ENCODE measurements at places on chromosomes 1 and 21. TPM values are rescaled to one million over a fixed set of nuclear protein-coding genes. Genes with fewer than 3 reads are reported as not detected.
A peak's percentile ranks its signal among the peaks of the same experiment; 100 is the strongest.

FAM229A gene
- total RNA-seq = 0.99 TPM

PPIAL4G gene
- not detected for total RNA-seq

SYT11 gene
- total RNA-seq = 15.5 TPM

GRCh38 chr1:181149326-181150125, 61.0 kb downstream of the IER5 start:
- DNase-seq = no peak

DNA sequence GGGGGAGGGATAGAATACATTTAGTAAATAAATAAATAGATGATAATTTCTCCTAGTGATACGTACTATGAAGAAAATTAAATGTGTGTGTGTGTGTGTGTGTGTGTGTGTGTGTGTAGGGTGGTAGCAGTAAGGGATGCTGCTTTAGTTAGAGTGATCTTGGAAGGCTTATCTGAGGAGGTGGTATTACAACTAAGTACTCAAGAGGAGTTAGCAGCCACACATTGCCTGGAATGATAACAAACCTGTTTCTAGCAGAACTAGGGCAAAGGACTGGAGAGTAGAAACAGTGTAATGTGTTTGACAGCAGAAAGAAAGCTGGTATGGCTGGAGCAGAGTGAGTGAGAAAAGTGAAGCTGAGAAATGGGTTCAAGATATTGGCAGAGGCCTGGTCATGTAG, 58.3 kb upstream of the FASLG start:
- DNase-seq = no peak

DNA sequence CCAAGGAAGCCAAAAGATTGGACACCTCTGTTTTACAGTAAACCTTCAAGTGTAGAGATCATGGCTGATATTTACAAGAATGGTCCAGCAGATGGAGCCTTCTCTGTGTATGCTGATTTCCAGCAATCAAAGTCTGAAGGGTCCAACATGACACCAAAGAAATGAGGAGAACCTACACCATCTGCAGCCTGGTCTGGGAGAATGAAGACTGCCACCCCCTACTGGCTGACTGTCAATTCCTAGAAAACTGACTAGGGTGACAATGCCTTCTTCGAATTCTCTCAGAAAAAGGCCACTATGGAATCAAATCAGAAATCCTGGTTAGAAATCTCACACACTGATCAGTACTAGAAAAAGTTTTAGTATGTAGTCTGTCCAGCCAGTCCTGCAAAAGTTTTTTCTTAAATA, 83.3 kb downstream of the CDC42BPA start:
- DNase-seq = peak; percentile 81

DNA sequence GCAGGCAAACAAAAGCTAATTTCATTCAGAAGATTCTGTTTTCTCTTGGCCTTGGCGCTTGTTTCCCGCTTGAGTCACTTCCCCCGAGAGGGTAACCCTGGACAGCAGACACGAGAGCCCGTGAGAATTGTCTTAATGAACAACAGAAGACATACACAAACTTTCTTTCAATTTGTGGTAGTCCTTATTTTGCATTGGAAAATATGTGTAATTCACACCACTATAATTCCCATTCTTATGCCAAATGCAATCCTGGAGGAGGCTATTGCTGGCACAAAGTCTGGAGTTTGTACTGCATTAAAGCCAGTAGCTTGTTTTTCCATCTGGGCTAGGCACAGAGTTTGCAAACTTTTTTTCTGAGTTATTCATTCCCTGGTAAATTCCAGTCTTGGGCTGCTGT, 109.8 kb upstream of the IVNS1ABP start:
- peak; percentile 95 for DNase-seq

- no peak for DNase-seq
Observed at GRCh38 chr1:158961178-158961577, 29.8 kb downstream of the PYHIN1 start.

DNA sequence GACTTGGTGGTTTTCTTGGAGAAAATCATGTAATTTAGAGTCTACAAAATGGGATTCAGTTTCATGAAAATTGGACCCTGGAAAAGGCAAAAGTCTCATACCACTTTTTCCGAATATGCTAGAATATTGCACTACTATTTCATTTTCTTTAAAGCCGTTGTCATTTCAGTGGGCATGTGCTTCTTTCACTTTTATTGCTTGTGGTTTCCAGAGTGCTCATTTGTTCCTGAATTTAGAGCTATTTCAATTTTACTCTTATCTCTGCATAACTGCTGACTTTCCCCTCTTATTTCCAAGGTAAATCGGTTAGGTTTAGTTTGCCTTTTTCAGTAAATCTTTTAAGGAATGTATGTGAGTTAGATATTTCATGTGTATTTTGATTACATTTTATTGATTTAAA, 11.6 kb downstream of the HHAT start:
- DNase-seq = no peak

- no peak for DNase-seq
Observed at GRCh38 chr1:7352364-7352763, 418.7 kb upstream of the VAMP3 start.

DNA sequence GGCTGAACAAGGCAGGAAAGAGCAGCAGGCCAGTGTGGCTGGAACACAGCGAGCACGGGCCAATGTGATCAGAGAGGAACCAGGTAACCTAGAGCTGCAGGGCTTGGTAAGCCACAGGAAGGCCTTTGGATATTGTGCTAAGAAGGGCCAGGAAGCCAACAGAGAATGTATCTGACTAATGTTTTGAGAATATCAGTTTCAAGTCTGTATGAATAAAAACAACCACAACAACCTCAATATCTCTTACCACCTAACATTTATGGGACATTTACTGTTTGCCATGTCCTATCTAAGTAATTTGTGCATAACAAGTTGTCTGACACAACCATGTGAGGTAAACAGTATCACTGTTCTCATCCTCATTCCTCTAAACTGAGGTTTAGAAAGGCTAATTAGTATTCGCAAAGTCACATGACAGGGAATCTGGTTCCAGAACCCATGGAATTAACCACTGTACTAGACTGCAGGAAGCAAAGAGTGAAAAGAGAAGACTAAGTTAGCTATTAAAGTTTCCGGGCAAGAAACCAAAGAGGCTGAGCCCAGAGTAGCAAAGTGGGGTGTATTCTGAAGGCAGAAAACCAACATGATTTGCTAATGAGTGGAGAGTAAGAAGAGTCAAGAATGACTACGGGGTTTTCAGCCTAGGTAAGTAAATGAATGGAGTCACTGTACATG, 38.9 kb downstream of the SPRTN start:
- no peak for DNase-seq

GRCh38 chr1:169312084-169312954, 55.3 kb downstream of the NME7 start:
- DNase-seq = no peak

- no peak for DNase-seq
Observed at GRCh38 chr21:16343776-16344175, 614.0 kb downstream of the USP25 start.

- peak; percentile 68 for DNase-seq
Observed at GRCh38 chr1:19765623-19766022, 34.1 kb downstream of the TMCO4 start.

GRCh38 chr1:238592621-238593020, 701.9 kb upstream of the ZP4 start:
- no peak for DNase-seq

GRCh38 chr1:55654750-55655149, 439.6 kb upstream of the USP24 start:
- no peak for DNase-seq
